ENCODE measurements at places on chromosomes 5 and 9. TPM values are rescaled to one million over a fixed set of nuclear protein-coding genes. Genes with fewer than 3 reads are reported as not detected.

DNA sequence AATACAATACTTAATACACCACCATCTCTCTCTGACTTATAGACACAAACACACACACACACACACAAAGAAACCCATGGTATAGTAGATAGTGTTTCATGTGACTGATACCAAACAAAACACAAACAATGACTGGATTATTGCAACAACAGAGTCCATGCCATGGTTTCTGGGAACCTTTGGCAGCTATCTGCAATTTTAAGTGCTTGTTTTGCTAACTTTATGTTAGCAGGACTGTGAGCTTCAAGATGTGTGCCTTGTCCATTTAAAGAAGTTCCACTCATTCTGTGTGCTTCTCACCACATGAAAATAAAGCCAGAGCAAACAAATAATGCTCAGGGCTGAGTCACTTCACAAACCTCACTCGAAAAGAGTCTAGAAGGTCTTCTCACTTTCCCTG, 15.1 kb upstream of the LURAP1L start:
- no peak for DNase-seq

PPP2R2B gene
- total RNA-seq, result 8.8 TPM

NSG2 gene
- not detected for total RNA-seq

GRCh38 chr5:146337264-146337904, 1.3 kb upstream of the POU4F3 start:
- DNase-seq, result no peak

DNA sequence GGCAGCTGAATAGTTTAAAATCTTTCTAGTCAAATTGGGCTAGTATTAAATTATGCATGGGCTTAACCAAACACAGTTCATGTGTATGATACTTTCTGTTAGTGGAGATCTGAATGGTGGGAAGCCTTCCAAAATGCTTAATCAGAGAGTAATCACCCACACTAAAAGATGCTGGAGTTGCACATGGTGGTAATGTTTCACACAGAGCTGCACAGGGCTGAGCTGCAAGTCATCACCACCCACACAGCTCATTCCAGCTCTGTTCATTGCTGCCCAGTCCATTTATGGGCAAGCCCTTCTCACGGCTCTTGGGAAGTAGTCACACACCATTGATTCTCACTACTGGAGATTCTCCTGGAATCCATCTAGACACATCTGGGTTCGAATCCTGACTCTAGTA, 351.5 kb upstream of the KCNN2 start:
- no peak for DNase-seq

GRCh38 chr9:125508249-125508648, 198.8 kb downstream of the MAPKAP1 start:
- no peak for DNase-seq

CXCL14 gene
- not detected for total RNA-seq

- DNase-seq, result no peak
Observed at GRCh38 chr5:100860407-100860806, 42.7 kb downstream of the ST8SIA4 start.

CCL28 gene
- 5.8 TPM for total RNA-seq

GRCh38 chr9:111106202-111106601, 67.9 kb upstream of the LPAR1 start:
- no peak for DNase-seq

- DNase-seq, result no peak
Observed at GRCh38 chr5:68562308-68562707, 346.8 kb downstream of the PIK3R1 start.

Measured in Panc1 (cell line).